Activated naive CD4-positive, alpha-beta T cell treated with anti-CD3 and anti-CD28 coated beads, Interleukin-2, amount 50 U/mL, for 16 hours (primary cell): ENCODE measurements at places on chromosomes 12 and 14.

DNA sequence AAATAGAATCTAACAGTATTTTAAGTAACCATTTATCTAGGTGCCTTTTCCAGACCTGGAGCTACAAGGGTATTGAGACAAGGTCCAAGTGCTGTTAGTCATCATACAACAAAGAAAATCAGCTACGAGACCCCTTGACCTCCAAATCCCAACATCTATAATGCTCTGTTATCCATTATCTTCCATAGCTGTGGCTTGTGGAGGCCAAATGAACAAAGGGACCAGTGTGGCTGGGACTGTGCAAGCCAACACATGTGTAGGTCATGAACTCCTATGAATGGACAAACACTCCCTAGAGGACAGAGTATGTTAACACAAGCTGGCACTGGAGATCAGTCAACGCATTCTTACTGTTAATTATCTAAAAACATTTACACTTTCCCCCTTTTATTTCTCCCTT is 374.5 kb downstream of the EMP1 start:
- no peak for DNase-seq

GRCh38 chr12:82596483-82596882 is 90.2 kb upstream of the TMTC2 start:
- no peak for DNase-seq

DNA sequence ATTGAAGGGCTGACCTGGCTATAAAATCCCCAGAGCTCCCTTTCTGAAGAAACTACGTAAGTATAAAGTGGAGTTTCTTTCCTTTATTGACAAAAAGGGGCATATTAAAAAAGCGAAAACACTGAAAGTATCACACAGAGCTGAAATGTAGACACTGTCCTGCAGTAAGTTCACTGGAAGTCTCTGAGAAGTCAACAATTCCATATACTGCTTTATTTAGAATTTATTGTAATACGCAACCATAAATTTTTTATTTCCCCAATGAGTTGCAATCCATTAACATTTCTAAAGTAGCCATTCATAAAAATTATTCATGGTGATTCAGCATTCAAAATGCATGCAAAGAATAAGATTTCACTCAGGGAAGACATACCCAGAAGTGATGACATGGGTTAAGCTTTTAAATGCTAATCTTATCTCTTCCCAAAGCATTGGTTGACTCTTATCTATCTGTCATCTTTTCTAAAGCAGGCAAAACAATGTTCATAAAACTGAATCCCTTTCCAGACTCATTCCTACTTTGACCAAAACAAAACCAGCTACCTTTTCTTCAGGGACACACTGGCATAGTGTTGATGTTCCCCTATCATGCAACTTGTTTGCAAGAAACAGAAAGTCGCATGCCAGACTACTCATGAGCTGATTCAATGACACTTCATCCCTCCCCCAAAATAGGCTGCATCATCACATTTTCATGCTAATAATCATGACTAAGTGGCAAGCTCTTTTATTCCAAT is 17.3 kb downstream of the KITLG start:
- DNase-seq, result no peak

DNA sequence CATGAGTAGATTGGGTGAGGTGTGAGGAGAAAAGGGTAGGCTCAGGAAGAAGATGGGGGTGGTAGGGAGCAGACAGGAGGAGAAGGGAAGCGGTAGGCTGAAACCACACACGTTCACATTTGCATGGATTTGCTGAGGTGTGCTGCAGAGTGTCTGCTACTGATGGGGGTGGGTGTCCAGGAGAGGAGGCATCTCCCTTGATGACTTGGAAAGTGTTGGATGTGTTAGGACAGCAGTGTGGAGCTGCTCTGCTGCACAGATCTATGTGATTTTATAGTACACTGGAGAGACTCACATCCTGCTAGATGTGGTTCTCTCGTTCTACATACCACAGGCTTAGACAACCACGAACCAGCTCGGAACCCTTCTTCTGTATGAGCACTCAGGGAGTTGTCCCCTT is 9.3 kb downstream of the ZFHX2 start:
- DNase-seq, result no peak

DNA sequence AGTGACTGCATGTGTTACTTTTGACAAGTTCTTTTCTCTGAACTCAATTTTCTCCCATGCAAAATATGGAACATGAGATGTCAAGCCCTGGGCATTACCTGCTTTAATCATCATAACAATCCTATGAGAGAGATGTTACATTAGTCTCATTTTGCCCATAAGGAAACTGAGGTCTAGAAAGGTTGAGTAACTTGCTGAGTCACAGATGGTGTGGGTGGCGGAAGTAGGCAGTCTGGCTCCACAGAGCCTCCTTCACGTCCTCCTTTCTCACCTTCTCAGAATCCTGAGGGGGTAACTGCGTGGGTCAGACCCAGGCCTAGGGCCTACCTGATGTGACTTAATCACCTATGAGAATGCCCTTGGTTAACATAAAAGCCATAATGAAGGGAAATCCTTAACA is 50.7 kb downstream of the TMTC1 start:
- no peak for DNase-seq

DNA sequence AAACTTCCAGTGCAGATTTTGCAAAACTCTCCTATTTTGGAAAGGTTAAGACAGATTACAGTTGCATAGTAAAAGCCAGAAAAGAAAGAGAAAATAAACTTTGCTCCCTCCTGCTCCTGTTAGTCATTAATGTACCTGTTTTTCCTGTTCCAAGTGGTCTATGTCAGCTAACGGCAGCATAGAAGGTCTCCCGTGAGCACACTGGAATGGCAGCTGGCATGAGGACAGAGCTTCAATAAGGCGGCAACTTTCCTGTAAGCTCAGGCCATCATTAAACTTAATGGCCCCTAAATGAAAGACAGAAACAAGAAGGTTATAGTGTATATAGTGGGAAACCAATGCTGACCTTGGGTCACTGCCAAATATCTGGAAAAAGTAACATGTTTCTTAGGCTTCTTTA is 16.0 kb downstream of the EIF2B2 start:
- DNase-seq, result no peak

GRCh38 chr12:1977109-1977508 is 27.1 kb downstream of the DCP1B start:
- no peak for DNase-seq

DNA sequence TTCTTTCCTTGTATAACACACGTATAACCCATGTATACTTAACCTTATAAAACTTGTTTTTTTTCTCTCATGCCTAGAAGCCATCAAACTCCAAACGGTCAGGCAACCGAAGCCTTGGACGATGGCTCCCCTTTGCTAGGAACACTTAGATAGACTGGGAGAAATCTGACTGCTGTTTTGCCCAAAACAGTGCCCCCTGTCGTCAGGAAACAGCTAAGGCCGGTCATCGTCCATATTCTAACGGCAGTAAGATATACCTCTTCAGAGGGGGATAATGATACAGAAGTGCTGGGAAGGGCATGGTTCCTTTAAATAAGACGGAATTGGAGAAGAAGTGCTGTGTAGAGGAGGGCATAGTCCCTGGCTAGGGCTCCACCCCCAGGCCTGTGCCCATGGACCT is 130.5 kb downstream of the SLC41A2 start:
- no peak for DNase-seq

GRCh38 chr12:125137766-125138344 is 72.6 kb downstream of the AACS start:
- no peak for DNase-seq

- DNase-seq, result no peak
Observed at GRCh38 chr12:24562771-24563431, 386.0 kb downstream of the BCAT1 start.

- DNase-seq, result no peak
Observed at GRCh38 chr12:92561543-92561899, 141.3 kb upstream of the PLEKHG7 start.

GRCh38 chr12:120404271-120404670 is 33.6 kb upstream of the COX6A1 start:
- no peak for DNase-seq

- no peak for DNase-seq
Observed at GRCh38 chr14:26522967-26523366, 74.9 kb downstream of the NOVA1 start.

DNA sequence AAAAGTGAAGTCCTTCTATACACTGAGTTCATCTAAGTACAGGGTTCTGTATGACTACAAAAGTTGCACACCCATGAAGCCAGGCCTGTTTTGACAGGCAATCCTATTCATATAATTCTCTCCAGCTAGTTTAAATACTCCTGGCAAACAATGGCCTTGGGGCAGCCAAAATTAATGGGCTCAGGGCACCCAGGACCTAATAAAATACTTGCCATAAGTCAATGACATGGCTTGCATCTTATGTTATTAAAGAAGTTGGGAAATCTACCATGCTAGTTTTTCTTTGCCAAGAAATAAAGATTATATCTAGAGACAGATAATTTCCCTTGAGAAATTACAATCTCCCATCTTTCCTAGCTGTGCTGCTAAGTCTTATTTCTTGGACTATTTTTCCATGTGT is 11.1 kb upstream of the TMTC1 start:
- DNase-seq, result no peak

DNA sequence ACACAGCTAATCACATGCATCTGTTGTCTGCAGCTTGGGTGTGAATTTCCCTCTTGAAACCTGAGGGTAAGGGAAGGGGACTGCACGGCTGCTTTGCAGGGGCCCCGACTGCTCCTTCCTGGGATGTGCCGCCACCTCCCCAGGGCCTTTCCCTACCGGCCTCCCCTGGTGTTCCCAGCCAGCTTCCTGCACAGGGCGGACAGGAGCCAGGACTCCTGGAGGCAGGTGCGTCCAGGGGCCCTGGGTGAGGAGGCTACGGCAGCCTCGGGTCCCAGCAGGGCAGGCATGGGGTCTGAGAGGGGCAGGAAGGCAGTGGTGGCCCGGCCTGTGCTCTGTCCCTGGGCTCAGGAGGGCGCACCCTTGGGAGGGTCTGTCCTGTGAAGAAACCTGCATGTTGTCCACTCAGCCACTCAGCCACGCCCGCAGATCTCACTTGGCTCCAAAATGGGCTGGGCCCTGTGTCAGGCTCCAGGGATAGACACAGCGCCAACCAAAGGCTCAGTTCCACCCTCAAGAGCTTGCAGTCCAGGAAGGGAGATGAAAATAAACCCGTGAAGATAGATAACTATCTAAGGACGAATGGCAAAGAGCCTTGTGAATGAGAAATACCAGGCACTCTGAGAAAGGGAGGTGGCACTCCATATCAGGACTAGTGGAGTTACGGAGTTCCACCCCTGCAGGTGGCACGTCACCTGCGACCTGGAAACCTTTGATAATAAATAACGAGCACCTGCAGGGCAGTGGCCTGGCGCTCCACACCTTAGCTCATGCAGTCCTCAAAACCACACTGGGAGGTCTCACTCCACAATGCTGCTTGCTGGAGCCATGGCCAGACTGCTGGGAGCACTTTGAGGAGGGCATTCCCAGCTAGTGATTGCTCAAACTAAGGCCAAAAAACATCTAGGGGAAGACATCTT is 427.4 kb downstream of the AACS start:
- no peak for DNase-seq

- no peak for DNase-seq
Observed at GRCh38 chr12:56530390-56531055, 8.9 kb downstream of the RBMS2 start.

GRCh38 chr12:768434-768833 is 16.1 kb downstream of the WNK1 start:
- no peak for DNase-seq

GRCh38 chr12:44193281-44193680 is 357.4 kb downstream of the TMEM117 start:
- no peak for DNase-seq

DNA sequence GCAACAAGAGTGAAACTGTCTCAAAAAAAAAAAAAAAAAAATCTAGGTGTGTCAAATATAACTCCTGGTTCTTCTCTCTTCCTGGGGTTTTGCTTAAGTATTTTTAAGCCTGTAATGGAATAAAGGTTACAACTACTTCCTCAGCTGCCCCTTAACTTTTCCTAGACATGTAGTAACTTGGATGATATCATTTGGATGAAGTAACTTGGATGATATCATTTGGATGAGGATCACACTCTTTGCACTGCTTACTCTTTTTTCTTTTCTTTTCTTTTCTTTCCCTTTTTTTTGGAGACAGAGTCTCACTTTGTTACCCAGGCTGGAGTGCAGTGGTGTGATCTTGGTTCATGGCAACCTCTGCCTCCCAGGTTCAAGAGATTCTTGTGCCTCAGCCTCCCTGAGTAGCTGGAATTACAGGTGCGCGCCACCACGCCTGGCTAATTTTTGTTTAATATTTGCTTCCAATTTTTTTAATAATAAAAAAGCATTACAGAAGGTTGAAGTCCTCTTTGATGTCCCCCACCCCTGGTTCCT is 775 bp upstream of the FAM186A start:
- DNase-seq, result no peak

DNA sequence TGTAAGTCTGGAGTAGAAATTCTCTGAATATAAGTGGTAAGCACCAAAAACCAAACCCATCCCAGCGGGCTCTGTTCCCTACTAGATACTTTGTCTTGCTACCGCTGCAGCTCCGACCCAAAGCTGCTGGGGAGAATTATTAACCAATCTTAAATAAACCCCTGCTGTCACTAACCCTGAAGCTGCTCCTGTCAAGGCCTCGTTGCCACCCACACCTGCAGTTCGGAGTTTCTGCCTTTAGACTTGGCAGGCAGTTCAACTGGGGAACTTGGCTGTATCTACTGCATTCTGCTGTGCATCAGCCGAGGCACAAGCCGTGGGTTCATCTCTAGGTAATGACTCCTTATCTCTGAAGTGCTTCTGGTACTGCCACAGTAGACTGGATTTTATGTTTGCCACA is 55.5 kb downstream of the PPM1A start:
- DNase-seq, result no peak

- DNase-seq, result no peak
Observed at GRCh38 chr14:96897184-96897583, 100.0 kb downstream of the VRK1 start.

- no peak for DNase-seq
Observed at GRCh38 chr12:118850244-118850825, 131.0 kb upstream of the SRRM4 start.

DNA sequence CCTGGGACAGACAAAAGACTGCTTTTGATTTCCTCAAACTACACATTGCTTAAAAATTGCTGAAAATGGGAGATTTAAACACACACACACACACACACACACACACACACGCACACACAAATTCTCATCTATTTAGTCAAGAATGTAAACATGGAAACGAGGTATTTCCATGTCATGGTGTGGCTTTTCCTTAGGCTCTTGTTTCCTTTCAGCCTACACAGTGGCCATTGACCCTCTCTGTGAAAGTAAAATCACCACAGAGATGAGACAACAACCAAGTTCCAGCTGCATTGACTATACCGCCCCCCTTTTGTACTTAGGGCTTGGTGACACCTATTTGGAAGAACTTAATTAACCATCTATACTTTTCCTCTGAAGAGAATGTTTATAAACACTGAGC is 41.9 kb downstream of the TTC8 start:
- DNase-seq, result no peak

GRCh38 chr12:38137716-38138115 is 178.9 kb upstream of the ALG10B start:
- no peak for DNase-seq

DNA sequence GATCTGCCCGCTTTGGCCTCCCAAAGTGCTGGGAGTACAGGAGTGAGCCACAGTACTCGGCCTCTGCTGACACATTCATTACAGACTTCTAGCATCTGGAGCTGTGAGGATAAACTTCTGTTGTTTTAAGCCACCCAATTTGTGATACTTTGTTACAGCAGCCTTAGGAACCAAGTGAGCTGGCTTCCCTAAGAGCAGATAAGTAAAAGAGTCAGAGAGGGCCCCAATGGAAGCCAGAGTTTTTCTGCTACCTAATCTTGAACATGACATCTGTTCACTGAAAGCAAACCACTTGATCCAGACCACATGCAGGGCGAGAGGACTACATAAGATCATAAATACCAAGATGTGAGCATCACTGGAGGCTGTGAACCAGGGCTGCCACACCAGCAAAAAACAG is 3.7 kb upstream of the MAPKAPK5 start:
- DNase-seq, result no peak

- DNase-seq, result no peak
Observed at GRCh38 chr14:25001156-25001555, 48.8 kb downstream of the STXBP6 start.
